ENCODE measurements at places on chromosomes 4 and X. TPM values are rescaled to one million over a fixed set of nuclear protein-coding genes. Genes with fewer than 3 reads are reported as not detected.

CLTRN gene
- 1.6 TPM for total RNA-seq

TMEM156 gene
- total RNA-seq: not detected

MAOA gene
- 6.5 TPM for total RNA-seq

LANCL3 gene
- 1.0 TPM for total RNA-seq

- no peak for DNase-seq
These were observed 51.9 kb upstream of the SLC6A14 start for GRCh38 chrX:116384406-116384954.

DNA sequence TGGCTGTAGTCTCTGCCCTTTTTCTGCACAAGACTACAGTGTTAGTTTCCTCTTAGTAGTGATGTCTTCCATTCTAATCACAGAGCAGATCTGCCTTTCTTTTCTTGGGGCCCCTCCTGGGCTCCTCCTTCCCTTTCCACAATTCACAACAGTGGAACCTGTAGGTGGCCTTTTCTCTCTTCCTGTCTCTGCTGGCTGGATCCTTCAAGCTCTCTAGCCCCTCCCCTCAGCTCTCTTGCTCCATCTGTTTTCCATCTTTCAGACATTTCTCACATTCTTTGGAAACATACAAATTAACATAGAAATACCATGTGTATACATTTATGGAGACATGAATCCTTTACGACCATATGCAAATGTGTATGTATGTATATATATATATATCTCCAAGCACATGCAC is 304 bp upstream of the SPIN2A start:
- DNase-seq: no peak
